NCI-H1417 treated with DMSO at 0.1 percent for 48 hours (cell line): ENCODE measurements at places on chromosomes 5 and 9.

DNA sequence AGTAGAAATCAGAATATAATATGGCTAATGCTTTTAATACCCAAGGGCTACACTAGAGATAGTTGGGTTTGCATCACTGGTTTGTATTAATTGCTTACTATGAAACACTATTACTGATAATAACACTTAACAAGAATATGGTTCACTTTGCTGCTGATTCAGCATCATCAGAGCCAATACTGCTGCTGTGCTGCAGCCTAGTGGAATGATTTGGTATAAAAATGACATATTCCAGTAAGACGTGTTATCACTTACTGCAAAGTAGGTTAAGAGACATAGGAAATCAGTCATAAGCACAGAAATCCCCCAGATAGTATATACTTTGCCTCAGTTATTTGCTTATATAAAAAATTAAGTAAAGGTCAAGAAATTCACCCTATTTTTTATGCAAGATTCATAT, 2.8 kb downstream of the CDH10 start:
- DNase-seq = no peak

GRCh38 chr5:179795863-179796833, 2.4 kb downstream of the LTC4S start:
- no peak for DNase-seq

- no peak for DNase-seq
These were observed 24.4 kb upstream of the FNIP1 start for GRCh38 chr5:131821221-131821620.

GRCh38 chr5:40634154-40634553, 45.6 kb upstream of the PTGER4 start:
- no peak for DNase-seq

DNA sequence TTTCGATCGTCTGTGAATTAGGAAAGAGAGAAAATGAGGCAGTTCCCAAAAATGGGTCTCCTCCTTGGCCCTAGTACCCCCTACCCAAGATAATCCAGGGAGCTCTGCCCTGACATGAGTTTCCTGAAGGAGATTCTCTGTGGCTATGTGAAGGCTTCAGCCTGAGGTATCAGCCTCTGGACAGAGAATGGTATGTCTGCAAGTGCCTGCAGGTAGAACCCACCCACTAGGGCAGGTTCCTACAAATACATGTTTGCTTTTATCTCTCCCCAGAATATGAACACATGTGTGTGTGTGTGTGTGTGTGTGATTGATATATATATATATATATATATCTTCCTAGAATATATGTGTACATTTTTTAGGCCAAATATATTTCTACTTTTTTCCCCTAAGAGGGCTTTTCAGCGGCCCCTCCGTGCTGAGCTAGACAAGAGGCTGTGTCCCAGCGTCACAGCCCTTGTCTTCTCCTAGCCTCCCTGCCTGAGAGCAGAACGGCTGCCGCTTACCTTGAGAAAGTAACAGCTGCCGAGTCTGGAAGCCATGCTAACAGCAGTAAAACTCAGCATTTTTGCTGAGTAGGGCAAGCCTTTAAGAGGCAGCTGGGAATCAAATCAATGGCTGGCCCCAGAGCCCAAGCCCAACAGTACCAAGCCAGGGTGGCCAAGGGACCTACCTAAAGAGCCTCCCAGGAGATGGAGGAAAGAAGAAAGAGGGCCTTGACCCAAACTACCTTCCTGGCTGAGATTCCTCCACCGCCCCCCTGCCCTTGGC, 2.1 kb downstream of the BRINP1 start:
- no peak for DNase-seq

- no peak for DNase-seq
These were observed 47.7 kb downstream of the PWWP2A start for GRCh38 chr5:160071516-160071915.

GRCh38 chr9:122206118-122207046, 22.4 kb downstream of the LHX6 start:
- DNase-seq = no peak

GRCh38 chr9:120696551-120697230, 17.6 kb downstream of the MEGF9 start:
- DNase-seq = no peak

GRCh38 chr5:73892806-73893205, 266.8 kb downstream of the ARHGEF28 start:
- DNase-seq = no peak

DNA sequence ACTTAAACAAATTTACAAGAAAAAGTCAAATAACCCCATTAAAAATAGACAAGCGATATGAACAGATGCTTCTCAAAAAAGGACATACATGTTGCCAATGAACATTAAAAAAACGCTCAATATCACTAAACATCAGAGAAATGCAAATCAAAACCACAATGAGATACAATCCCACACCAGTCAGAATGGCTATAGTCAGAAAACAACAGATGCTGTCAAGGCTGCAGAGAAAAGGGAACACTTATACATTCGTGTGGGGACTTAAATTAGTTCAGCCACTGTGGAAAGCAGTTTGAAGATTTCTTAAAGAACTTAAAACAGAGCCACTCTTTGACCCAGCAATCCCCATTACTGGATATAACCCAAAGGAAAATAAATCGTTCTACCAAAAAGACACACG, 10.8 kb downstream of the OR13F1 start:
- no peak for DNase-seq

GRCh38 chr9:33120620-33121019, 44.1 kb upstream of the SMU1 start:
- no peak for DNase-seq

GRCh38 chr5:140575309-140575708, 10.7 kb downstream of the SLC35A4 start:
- DNase-seq = no peak

GRCh38 chr9:115397591-115398312, 279.8 kb upstream of the TNC start:
- no peak for DNase-seq

DNA sequence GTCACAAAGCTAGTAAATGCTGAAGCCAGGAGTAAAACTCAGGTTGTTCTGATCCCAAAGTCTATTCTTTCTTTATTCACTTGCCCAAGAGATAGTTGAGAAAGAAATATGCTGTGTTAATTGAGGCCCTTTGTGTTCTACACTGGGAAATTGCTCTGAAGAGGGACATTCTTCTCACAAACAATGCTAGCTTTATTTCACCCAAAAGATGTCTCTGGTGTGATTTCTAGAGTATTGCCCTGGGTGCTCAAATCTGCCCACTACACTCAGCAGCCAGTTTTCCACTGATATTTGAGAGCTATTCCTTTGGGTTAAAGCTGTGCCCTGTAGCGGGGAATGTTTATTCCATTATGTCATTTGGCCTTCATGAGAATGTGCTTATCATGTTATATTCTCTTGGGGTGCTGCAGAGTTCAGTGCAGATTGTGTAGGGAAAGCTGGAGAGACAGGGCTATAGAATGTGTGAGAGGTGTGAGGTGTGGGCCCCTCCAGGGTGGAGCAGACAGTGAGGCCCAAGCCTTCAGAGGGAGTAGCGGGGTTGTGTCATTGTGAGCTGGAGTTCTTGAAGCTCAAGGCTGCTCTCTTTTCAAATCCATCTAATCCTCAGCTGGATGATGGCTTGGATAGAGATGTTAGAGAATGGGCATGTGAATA, 21.0 kb upstream of the C5orf63 start:
- no peak for DNase-seq

GRCh38 chr5:53671447-53671846, 111.0 kb downstream of the NDUFS4 start:
- DNase-seq = no peak

- no peak for DNase-seq
These were observed 4.8 kb upstream of the HAND1 start for GRCh38 chr5:154482528-154483449.

DNA sequence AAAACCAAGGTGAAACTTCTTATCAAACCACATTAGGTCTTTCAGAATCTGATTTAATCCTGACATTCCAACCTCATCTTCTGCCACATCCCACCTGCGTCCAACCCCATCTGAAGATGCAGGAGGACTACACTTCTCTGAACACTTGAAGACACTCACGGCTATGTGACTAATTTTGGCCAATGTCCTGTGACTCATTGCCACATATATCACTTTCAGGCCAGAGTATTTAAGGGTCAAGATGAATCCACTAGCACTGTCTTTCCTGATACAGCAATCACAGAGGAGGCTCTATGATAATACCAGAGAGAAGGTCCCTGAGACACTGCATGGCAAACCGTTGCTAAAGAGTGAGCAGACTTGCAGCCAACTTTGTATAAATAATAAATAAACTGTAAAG, 323.4 kb downstream of the NR2F1-AS1 start:
- DNase-seq = no peak

DNA sequence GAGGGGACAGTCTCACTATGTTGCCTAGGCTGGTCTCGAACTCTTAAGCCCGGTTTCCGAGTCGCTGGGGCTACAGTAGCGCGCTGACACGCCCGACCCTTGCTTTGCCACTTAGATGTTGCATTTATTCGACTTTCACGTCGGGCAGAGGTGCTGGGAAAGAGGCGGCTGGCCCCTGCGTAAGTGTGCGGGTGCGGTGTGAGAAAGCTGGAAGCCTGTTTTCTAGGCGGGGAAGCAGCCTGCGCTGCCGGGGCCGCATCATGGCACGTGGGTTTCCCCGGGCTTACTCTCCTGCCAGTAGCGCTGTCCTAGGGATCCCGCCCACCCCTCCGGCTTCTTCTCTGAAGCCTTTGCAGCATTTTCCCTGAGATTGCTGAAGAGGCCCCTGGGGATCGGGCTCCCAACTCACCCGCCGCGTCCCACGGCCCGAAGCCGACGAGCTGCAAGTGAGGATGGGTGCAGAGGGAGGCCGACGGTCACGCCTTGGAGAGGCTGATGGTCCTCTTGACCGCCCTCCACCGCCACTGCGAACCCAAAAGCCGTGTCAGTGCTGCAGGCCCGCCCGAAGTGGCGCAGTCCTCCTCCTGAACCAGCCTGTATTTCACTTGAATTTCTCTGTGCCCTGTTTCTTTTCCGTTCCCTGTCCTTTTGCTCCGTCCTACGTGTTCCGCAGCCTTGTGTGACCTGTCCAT, 5.8 kb upstream of the TRIM41 start:
- no peak for DNase-seq

- no peak for DNase-seq
These were observed 31.6 kb downstream of the DAP start for GRCh38 chr5:10729320-10730042.

DNA sequence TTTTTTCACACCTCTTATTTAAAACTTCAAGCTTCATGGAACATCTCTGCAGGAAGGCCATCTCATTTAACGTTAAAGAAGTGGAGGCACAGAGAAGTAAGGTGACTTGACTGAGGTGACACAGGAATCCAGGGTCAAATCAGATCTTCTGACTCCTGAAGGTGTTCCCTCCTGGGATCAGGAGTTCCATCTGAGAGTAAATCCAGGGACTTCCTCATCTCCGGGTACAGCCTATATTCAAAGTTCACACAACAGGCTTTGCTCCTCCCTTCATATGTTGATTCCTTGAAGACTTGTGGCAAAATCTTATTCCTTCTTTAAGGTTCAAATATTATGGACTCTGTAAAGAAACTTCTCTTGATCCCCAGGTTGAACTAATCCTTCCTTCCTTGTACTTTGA, 313.1 kb upstream of the CLINT1 start:
- no peak for DNase-seq

DNA sequence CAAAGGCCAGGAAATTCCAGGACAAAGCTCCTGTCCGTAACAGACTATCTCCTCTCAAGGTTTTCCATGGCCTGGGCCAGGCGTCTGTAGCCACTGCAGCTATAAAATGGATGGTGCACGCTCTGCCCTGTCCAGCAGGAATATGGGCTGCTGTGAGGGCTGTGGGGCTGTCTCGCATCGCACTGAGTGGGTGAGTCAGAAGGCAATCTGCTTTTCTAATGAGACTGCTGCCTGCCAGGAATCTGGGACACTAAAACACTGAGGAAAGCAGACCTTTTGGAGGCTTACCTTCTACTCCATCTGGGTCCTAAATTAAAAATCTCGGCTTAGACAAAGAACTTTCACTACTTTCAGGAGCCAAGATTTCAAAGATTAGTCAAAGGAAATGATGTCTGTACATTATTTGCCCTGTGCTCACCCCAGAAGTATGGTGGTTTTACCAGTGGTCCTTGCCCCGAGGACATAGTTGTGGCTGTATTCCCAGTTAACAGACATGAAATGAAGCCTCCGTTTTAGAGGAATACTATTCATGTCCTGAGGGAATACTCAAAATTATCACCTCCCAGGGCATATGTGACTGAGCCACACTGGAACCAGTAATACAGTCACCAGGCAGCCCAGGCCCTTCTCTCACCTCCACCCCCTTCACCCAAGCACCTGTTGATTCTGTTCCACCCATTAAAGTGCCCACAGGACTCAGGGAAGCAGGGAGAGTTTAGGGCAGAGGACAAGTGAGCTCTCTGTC, 56.4 kb downstream of the PFDN1 start:
- no peak for DNase-seq

- no peak for DNase-seq
These were observed 38.6 kb upstream of the PITX1 start for GRCh38 chr5:135072387-135073281.

- DNase-seq = no peak
These were observed 97.2 kb downstream of the SPOCK1 start for GRCh38 chr5:137401946-137402345.

- no peak for DNase-seq
These were observed 191.7 kb downstream of the DRD1 start for GRCh38 chr5:175252234-175252805.

DNA sequence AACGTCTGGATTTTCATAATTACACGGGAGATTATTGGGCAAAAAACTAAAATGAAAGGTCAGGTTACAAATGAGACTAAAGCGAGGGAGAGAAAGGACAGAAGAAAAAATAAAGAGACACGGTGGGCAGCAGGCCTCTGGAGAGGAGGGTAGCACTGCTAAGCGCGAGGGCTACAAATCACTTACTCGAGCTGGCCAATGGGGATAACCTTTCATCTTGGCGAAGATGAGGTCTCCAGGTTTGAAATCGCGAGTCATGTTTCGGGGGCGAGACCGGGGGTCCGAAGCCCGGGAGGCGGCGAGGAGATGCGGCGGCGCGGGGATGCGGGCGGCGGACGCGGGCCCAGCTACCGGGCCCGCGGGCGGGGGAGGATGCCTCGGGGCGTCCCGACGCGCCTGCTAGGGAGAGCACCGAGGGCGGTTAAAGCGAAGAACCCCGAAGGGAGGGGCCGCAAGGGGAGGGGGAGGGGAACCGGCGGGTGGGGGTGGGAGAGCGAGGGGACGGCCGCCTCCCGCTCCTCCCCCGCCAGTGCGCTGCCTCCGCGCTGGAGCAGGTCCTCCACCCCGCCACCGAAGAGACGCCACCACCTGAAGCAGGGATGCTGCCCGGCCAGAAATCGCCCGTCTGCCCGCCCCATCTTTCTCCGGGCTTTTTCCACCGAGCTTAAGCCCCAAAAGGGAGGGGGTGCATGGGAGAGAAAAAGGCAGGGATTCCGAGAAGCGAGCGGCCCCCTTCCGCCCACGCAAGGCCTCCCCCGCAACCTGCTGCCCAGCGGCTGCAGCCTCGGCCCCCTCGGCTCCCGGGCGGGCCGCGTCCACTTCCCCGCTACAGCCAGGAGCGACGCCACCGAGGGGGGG, 610 bp downstream of the PSIP1 start:
- no peak for DNase-seq

- DNase-seq = no peak
These were observed 28.4 kb downstream of the HSDL2 start for GRCh38 chr9:112408275-112408674.

GRCh38 chr5:172574871-172575223, 66.2 kb upstream of the NEURL1B start:
- DNase-seq = no peak

- no peak for DNase-seq
These were observed 60.1 kb downstream of the ZDHHC21 start for GRCh38 chr9:14633148-14633547.

GRCh38 chr9:72362680-72363139, 2.3 kb downstream of the ZFAND5 start:
- no peak for DNase-seq
